Nucleus accumbens (tissue), 56 donors: ENCODE measurements at places on chromosomes 2 and 18.

- no peak for DNase-seq
Measured at GRCh38 chr2:19171409-19171808, 187.0 kb downstream of the OSR1 start.

DNA sequence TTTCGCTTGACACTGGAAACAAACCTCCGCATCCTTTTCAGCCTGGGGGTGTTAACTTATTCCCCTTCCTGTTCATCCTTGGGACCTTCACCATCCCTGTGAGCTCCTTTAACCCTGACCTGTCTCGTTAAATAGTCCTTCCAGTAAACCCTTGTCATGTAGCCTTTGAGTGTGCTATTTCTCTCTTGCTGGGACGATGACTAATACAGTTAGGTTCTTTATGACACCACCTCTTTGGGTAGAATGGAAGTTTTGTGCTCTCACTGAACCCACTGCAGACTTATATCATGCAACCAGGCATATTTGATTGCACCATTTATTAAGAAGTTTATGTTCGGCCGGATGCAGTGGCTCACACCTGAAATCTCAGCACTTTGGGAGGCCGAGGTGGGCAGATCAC is 40.5 kb upstream of the GAREM1 start:
- no peak for DNase-seq

DNA sequence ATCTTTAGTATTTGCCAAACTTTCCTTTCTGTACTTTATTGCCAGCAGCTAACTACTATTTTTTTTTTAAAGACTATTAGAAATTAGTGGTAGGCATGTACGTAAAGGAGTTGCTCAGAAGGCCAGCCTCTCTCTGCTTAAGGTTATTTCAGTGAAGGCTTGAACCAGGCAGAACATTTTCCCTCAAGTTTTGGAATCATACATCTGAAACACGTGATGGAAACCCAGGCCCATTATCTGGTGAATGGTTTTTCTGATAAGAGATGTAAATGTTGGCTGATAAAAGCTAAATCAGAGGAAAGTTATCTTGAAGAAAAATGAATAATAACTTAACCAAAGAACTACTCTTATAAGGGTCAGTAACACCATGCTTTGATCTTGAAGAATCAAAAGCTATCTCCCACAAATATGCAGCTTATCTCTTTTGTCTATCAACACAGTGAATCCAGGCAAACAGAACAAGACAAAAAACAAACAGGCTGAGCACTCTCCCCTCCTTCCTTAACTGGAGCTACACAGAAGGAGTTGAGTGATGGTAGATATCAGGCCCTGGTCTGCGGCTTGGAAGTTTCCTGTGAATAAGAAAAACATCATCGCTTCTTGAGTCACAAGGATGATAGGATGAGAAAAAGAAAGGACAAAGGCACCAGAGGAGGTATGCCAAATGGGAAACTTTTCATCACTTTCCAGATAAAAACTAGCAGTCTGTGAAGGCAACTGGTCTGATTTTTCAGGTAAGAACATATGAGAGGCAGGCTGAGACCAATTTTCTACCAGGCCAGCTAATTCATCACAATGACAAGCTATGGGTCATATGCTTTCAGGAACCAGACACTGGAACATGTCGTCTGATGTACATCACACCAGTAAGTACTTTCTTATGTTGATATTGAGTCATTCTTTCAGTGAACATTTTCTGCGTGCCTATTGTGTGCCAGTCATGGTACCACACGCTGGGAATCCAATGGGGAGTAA is 88.4 kb upstream of the STK17B start:
- DNase-seq: no peak

GRCh38 chr2:16326711-16327300 is 338.8 kb downstream of the CYRIA start:
- DNase-seq: no peak

- no peak for DNase-seq
Measured at GRCh38 chr18:24080861-24081260, 58.0 kb upstream of the CABYR start.

- DNase-seq: no peak
Measured at GRCh38 chr18:59566533-59566971, 130.7 kb downstream of the CCBE1 start.

DNA sequence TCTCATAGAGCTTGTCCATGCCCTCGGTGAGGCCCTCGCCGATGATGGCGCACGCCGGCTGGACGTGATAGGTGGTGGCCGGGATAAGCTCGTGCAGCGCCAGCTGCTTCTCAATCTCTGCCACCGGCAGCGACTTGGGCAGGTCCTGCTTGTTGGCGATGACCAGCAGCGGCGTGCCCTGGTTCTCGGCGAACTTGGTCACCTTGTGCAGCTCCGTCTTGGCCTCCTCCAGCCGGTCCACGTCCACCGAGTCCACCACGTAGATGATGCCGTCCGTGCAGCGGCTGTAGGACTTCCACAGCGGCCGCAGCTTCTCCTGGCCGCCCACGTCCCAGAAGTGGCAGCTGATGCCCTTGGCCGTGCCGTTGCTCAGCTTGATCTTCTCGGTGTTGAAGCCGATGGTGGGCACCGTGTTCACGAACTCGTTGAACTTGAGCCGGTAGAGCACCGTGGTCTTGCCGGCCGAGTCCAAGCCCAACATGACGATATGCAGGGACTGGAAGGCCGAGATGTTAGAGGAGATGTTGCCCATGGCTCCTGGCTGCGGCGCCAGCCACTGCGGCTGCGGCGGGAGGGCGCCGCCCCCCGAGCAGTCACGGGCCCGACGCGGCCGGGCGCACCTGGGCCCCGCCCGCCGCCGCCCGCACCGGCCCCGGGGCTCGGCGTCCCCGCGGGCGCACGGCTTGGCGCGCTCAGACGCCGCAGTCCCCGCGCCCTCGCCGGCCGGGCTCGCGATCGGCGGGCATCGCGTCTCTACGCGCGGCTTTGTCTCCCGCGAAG is 636 bp downstream of the ARL4C start:
- no peak for DNase-seq

GRCh38 chr2:232926431-232926939 is 56.4 kb downstream of the SNORC start:
- no peak for DNase-seq

DNA sequence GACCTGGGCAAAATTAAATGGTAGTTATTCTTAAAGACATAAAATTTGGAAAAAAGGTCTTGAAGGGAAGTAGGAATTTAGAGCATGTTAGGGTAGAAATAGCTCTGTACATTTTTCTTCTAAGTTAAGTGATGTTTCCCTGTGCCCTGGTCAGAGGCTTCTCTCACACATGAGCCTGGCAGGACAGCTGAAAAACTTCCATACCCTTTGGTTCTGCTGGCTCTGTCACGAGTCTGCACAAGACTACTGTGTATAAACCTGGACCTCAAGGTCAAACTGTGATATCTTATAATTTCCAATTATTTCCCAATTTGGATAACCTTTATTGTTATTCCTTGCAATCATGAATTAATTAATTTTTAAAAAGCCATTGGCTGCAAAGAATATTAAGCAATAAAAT is 664.7 kb downstream of the BCL11A start:
- DNase-seq: no peak

DNA sequence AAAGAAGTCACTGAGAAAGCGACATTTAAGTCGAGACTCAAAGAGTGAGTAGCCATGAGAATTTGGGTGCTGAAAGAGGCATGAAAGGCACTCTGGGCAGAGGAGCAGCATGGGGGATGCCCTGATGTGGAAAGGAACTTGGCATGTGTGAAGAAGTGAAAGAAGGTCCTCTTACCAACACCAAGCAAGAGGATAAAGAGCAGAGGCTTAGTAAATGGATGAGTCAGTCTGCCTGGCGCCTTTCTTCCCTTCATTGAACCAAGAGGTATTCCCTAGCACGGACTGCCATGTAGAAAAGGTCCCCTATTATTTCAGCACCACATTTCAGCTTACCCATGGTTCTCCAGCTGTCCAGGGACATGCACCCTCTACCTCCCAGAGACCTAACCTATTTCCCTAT is 221.1 kb upstream of the NRP2 start:
- no peak for DNase-seq

DNA sequence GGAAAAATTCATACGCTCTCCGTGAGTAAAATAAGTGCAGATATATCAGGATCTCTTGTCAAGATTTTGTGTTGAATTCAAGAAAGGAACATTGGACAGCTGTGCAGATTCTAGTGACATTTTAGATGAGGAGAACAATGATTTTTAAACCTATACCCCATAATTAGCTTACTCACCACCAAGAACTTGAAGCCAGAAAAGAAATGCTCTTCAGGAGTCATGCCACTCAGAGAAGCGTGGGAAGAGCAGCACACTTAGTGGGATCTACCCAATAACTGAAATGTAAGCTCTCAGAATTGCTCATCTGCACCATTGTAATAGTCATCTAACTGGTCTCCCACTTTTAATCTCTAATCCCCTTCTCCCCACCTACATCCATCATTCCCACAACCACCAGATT is 9.2 kb upstream of the ERMN start:
- DNase-seq: no peak

DNA sequence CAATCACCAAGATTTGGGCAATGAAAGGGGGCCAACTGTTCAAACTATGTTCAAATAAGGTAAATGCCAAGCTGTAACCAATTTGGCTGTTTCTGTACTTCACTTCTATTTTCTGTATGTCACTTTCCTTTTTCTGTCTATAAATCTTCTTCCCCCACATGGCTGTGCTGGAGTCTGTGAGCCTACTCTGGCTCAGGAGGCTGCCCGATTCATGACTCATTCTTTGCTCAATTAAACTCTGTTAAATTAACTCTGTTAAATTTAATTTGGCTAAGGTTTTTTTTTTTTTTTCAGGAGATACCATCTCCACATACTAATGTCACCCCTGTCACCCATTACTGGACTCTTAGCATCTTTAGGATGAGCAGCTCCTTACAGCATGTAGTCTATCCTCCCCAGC is 178.8 kb upstream of the TWIST2 start:
- DNase-seq: no peak

DNA sequence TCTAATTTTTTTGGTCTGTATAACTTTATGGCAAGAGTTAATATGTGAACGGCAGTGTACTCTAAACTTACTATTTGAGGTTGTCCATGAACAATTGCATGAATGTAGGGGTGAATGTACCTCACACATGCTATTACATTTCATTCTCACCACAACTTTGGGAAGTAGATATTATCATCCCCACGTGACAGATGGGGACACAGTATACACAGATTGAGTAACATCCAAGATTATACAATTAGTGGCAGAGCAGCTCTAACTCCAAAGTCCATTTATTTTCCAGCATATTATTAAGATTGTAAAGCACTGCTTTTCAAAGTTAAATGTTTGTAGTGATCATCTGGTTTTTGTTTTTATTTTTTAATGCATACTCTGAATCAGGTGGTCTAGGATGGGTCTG is 622.1 kb upstream of the ZEB2 start:
- DNase-seq: no peak

- no peak for DNase-seq
Measured at GRCh38 chr2:38171208-38171855, 95.4 kb upstream of the CYP1B1 start.

GRCh38 chr2:113039719-113040118 is 12.9 kb downstream of the IL36B start:
- DNase-seq: no peak

- no peak for DNase-seq
Measured at GRCh38 chr2:53636596-53636995, 131.0 kb upstream of the CHAC2 start.

DNA sequence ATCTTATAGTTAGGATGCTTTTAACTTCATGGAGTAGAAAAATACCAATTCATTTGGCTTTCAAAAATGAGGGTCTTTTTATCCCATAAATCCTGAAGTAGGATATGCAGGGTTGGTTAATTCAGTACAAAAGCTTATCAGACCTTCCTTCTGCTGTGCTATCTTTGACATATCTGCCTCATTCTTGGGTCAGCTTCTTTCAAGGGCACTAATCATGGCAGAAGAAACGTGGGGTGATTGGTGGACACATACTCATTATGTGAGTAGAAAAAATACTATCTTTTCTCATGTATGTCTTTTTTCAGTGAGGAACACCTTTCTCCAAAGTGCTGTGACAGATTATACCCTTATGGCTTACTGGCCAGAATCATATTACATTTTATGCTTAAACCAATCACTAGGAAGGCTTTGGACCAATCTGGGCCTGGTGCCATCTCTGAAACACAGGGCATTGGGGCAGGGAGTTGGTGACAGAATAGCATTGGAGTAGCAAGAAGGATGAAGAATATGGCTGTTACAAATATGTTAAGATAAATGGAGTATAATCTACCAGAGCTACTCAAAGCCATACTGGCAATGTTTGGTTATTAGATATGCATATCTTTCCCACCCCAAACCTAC is 10.1 kb downstream of the UGP2 start:
- no peak for DNase-seq

GRCh38 chr2:149827585-149828126 is 240.1 kb upstream of the MMADHC start:
- DNase-seq: no peak

DNA sequence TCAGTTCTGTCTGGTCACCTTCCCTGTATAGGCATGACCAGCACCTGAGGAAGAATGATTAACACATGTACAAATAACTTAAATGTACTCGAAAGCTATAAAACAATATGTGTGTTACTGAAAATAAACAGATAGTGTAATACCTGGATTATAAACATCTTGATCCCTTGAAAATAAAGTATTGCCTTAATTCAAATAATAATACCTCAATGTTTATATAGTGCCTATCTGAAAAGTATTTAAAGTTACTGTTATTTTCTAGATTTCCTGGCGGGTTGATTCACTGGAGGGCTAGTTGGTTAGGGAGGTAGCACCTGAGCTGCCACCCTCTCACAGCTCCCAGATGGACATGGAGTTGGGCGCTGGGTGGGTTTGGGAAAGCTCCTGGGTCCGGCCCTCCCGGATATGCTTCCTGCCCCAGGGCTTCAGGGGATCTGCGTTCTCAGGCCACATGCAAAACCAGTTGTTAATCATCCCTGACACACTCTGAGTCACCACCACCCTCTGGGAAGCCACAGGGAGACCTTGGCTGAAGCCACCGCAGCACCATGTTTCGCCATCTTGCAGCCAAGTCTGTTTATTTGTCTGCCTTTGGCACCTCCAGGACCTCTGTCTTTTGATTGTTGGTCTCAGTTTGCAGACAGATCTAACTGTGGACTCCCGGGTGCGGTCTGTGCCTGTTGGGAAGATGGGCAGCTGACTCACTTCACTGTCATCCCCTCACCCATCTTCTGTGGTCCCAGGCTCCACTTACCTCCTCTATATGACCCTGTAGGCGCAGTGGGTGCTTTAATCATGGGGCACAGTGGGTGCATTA is 35.3 kb downstream of the RAB31 start:
- no peak for DNase-seq

GRCh38 chr18:76389716-76390115 is 105.3 kb downstream of the ZNF516 start:
- DNase-seq: no peak

GRCh38 chr2:84238907-84239306 is 220.2 kb downstream of the SUCLG1 start:
- no peak for DNase-seq

- DNase-seq: no peak
Measured at GRCh38 chr18:70160073-70160678, 45.3 kb downstream of the RTTN start.

GRCh38 chr2:118835746-118836410 is 11.6 kb downstream of the EN1 start:
- DNase-seq: no peak

DNA sequence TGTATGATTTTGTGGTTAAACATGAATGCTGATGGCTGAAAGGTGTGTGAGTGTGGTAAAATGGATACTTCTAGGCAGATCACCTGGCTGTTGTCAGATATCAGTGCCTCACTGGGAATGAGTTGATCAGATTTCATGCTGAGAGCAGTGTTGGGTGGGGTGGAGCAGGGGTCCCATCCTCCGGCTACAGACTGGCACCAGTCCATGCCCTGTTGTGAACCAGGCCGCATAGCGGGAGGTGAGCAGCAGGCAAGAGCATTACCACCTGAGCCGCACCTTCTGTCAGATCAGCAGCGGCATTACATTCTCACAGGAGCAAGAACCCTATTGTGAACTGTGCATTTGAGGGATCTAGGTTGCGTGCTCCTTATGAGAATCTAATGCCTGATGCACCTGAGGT is 78.7 kb downstream of the GLI2 start:
- DNase-seq: no peak
